Foreskin keratinocyte (primary cell): ENCODE measurements at places on chromosomes 11 and 22.

DNA sequence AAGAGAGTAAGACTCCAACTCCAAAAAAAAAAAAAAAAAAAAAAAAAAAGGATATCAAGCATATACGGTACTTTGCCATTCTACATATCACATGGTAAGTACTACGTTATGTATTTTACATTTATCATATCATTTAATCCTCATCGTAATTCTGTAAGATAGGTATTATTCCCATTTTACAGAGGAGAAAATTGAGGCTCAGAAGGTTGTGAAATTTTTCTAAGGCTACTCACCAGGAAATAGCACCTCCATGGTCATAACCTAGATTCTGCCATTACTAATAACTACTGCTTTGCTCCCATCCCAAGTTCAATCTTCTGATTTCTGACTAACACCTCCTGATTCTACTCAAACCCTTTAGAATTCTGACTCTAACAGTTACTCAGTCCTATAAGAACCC, 138.0 kb downstream of the FCHSD2 start:
- DNase-seq, result no peak

DNA sequence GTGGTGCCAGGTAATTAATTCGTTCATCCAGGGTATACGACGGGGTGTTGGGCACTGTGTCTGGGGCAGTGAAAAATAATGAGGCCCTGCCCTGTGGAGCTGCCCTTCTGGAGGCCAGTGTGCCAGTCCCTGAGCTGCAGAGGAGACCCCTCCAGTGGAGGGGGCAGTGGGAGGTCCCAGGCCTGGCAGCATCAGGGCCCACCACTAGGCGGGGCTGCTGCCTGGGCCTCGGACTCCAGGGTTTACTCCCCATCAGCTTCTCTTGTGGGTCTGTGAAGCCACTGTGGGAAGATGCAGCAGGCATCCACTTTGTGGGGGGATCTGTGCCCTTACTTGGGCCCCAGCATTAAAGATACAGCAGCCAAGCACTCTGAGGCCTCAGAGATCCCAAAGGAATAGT, 17.4 kb upstream of the TMPRSS6 start:
- no peak for DNase-seq

DNA sequence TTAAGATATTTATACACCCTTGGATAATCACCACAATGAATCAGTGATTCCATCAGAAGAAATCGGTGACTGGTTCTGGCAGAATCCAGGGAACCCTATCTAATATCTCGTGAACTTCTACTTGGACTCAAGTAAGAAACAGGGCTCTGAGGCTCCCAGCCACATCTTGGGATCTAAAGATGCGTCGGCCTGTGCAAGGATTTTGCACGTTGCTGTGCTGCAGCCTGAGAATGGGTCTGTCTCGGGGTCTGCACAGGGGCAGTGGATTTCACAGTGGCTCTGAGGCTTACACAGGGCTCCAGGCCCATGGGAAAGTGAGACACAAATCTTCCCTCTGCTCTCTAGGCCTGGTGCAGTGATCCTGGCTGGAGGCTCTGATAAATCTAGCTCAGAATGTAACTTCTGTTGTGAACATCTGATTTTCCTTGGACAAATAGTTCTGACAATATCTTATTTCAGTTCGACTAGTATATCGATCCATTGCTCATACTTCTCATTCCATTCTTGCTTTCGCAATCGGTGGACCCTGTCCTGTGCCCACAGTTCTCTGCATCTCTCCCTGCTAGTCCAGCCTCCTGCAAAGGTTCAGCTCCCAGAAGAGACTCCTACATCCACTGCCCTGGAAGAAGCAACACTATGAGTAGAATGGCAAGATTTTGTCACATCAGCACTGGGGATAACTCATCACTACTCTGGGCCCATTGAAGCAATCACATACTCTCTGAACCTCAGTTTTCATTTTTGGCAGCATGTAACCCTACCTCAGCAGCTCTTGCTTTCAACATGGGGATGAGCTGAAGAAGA, 105.5 kb upstream of the TOP3B start:
- no peak for DNase-seq

DNA sequence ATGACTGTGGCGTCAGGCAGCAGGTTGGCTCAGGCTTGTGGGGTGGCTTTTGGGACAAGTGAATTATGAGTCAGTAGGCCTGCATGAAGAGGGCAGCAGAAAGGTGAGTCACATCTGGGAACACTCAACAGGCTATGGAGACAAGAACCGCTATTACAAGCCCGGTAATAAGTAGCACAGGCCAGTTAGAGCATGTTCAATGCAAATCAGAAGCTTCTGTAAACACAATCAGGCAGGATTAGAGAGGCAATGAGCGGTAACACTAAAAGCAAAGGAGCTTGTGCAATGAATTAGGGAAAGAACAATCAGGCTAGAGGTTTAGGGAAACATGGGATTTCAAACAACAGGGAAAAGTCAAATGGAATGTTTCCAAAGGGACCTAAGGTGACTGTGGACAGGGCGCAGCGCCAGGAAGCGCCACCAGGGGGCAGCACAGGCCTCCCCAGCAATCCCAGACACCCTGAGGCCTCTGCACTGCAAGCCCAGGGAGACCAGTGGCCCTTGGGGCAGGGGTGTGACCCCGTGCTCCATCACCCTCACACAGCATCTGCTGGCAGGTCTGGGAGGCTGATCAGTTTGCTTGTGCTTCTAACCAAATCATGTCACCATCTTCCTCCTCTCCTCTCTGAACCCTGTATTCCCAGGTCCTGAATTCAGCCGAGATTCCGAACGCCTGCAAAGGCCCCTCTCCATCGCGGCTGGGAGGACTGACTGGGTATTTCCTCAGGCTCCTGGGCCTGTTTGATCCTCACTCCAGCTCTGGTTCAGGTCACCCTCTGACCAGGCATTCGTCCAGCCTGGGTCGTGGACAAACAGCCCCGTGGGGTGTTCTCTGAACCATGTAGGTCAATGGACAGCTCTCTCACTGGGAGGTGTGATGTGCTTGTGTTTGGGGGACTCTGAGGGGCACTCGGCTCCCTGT, 50.0 kb downstream of the C11orf58 start:
- peak; percentile 98 for DNase-seq

- no peak for DNase-seq
Observed at GRCh38 chr11:6328321-6328720, 8.0 kb upstream of the CAVIN3 start.

DNA sequence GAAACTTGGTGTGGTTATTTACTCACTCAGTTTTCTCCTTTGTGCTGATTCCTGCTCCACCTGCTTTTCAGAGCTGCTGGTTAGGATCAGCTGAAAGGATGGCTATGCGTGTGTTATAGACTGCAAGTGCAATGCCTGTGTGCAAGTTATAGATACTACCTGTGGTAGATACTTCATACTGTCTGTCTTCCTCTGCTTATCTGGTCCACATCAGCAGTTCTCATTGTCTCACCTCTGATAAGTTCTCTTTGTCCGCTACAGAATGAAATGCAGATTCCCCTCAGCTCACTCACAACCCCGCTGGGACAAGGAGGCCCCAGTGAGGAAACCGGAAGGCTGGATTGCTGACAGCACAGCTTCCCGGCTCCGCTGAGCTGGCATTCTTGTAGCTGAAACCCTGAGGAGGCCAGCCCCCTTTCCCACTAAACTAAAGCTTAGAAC, 37.5 kb upstream of the LYVE1 start:
- DNase-seq, result no peak

DNA sequence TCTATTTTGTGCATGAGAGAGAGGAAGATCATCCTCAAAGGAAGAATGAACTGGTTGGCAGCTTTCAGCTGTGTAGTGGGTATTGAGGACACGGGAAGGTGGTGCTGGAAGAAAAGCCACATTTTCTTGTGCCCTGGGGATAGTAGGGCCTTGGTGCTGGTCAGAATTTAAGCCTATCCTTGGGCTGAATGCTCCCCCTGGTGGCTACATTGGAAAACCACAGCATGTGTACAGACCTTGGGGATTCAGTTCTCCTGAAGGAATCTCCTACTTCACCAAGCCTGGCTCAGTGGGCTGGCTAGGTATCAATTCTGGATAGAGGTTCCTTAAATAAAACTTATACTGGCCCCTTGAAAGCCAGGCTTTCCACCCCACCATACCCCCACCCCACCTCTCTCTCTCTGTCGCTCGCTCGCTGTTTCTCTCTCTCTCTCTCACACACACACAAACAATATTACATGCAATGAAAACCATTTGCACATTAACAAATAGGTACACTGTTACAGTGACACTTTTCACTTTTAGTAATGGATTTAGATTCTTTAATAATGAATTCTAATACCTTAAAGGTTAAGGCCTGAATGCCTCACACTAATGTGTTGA, 2.8 kb upstream of the OR51M1 start:
- peak; percentile 8 for DNase-seq

DNA sequence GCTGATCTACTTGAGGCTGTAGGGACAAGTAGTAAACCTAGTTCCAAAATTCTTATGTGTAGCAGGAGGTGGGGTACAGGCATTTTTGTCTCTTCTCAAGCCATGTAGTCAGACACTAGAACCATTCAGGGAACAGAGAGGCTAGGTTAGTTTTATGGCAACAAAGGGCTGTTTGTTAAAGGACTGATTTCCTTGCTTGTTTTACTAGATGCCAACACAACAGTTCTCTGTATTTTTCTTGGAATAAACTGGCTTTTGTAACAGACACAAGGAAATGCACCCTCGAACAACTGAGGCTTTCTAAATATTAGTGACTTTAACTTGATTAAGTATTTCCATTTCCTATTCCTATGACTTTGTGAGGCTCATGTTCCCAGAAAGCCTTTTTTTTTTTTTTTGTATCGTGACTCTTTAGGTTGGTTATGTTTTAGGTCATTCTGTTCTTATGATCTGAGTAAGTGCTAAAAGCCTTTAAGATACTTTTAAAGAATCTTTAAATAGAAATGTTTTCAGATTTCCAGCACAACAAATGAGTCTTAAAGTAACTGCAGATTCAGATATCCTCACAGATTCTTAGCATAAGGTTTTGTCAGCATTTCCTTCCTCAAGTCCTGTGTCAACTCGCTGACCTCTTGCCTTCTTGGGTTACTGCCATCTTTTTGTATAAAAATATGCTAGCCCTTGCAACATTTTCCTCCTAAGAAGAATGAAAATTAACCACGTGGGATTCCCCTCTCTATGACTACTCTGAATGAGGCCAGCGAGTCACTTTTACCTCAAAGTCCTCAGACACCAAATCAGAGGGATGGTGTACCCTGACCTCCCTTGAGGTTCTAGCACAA, 92.5 kb downstream of the CCDC83 start:
- peak; percentile 73 for DNase-seq

DNA sequence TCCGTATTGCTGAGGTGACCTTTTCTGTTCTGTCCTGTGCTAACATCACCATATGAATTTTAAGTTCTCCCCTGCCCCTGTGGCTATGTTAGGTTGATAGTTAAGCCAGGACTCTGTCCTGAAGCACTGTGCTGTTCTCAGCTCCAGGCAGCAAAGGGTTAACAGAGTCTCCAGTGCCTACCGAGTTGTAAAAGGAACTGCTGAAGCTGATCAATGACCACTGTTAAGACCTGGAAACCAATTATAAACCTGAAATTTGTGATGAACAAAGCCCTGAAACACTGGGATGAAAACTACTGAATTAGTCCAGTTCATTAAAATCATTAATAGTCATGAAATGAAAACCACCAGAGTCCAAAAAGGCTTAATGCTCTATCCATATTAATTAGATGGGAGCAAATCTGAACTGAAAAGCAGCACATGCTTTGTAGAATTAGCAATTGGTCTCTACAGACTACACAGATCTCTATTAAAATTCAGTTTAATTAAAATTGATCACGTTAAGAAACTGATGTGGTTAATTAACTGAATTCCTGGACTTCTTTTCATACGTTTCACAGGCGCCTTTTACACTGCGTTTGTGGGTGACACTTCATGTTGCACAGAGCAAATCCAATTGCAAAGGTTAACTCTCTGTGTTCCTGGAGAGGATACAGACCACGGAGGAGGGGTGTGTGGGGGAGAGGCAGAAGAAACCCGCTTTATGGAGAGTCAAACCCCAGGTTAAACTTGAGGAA, 188.5 kb upstream of the MPPED2 start:
- DNase-seq, result no peak

- peak; percentile 94 for DNase-seq
Observed at GRCh38 chr11:122202951-122203456, 87.0 kb upstream of the BLID start.

- DNase-seq, result peak; percentile 55
Observed at GRCh38 chr11:124837491-124837856, 27.8 kb upstream of the ROBO3 start.

GRCh38 chr22:45785458-45785857, 113.8 kb downstream of the ATXN10 start:
- peak; percentile 44 for DNase-seq

DNA sequence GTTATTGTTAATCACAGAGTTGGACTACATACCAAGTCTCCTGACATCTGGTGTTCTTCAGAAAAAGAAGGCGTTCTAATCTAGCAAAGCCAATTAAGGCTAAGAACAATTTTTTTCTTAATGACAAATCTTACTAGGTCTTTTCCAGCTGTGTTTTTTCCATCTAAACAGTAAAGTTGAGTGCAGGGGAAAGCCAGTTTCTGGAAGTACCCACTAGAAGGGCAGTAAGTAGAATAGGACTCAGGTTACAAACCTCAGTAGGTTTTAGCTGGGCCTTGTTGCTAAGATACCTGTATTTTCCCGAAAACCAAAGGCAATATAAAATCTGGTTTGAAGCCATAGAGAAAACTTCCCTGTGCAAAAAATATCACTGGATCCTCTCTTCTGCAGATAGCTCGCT, 351.9 kb downstream of the ETS1 start:
- no peak for DNase-seq

DNA sequence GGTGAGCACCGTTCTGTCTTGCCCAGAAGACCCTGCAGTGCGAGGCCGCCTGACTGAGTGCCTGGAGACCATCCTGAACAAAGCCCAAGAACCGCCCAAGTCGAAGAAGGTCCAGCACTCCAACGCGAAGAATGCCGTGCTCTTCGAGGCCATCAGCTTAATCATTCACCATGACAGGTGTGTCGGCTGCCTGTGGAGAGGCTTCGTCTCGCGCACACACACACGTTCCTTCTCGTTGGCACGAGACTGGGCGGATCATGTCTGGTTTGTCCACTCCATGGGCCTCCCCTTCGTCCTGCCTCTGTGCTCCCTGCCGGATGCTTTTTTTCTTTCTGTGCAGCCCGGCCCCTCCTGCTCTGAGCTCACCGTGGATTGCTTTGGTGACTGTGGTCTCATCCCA, 51.1 kb downstream of the MUC6 start:
- no peak for DNase-seq

DNA sequence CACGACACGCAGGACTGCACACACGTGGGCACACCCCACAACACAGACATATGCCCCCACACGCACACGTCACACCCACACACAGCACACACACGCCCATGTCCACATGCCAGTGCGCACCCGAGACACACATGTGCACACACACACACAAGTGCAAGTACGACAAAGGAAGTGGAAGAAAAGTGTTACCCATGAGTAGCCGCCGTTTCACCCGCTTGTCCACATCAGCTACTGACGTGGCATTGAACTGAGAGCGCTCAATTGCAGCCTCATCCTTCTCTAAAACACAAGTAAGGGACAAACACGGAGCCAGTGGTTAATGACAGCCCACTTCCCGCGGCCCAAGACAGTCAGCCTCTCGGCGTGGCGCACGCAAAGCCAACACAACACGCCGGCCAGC, 68.4 kb upstream of the TTLL12 start:
- no peak for DNase-seq

- DNase-seq, result no peak
Observed at GRCh38 chr11:65432100-65432650, 9.6 kb downstream of the NEAT1 start.

GRCh38 chr11:69435161-69435986, 46.1 kb upstream of the LINC01488 start:
- no peak for DNase-seq
